Fibroblast of skin of left biceps (primary cell): ENCODE measurements at places on chromosomes 2 and 18.

DNA sequence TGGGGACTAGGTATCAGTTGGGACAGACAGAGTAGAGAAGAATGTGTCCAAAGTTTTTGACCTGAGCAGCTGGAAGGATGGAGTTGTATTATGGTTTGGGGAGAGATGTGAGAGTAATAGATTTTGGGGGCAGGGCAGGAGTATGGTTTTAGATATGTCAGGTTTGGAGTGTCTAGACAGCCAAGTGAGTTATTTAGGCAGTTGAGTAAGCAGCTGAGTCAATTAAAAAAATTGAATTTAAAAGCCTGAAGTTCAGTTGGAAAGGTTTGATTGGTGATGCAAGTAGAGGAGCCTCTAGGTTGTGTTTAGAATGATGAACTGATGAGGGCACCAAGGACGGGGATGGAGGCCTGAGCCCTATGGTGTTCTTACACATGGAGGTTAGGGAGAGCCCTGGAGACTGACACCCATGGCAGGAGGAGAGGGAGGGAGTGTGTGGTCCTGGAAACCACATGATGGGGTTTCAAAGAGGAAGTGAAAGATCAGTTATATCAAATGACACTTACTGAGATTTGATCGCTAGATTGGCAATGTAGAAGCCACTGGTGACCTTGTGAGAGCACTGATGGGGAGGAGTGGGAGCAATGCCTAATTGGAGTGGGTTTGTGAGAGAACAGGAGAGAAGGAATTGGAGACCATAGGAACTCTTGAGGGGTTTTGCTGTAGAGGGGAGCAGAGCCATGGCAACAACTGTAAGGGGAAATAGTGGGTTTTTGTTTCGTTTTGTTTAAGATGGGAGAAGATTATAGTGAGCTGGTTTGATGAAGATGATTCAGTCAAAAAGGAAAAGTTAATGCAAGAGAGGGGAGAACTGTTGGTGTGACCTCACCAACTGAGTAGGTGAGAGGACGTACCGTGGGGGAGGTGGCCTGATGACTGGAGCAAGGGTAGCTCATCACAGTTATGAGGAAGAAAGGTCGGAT, 10.3 kb downstream of the ITGA6 start:
- DNase-seq, result no peak

- no peak for DNase-seq
Observed at GRCh38 chr2:73246850-73247249, 12.7 kb downstream of the CCT7 start.

DNA sequence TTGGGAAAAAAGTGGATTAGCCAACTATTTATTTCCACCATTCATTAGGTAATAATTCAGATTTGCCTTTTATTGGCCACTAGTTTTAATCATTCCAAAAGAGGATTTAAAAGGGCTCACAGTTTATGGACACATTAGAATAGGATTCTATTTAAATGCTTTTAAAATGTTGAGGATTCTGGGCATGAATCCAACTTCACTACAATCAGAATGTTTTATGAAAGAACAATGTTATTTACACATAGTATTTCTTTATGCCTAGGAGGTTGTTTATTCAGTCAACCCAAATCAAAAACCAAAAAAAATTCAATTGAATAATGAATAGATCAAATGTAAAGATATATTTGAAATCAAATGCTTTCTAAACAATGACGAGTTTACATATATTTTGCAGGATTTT, 232.2 kb downstream of the GULP1 start:
- DNase-seq, result no peak

- DNase-seq, result no peak
Observed at GRCh38 chr18:3248062-3248657, 559 bp downstream of the MYL12A start.

DNA sequence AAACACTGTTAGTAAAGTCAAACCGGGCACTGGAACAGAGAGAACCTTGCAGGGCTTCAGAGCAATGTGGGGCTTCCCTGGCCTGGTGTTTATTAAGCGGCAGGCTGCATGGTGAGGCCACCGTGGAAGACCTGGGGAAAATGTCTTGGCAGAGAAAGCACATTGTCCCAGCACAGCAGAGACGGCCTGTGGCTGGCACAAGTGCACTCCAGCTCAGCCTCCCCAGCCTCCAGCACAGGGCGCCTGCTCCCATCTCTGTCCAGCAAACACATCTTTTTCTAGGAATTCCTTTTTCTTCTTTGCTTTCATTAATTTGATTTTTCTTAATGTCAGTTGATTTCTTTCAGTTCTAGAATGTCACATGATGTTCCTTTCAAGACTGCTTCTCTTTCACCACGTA, 138.2 kb upstream of the NFATC1 start:
- no peak for DNase-seq

GRCh38 chr2:191253476-191253875, 8.3 kb downstream of the MYO1B start:
- DNase-seq, result no peak

DNA sequence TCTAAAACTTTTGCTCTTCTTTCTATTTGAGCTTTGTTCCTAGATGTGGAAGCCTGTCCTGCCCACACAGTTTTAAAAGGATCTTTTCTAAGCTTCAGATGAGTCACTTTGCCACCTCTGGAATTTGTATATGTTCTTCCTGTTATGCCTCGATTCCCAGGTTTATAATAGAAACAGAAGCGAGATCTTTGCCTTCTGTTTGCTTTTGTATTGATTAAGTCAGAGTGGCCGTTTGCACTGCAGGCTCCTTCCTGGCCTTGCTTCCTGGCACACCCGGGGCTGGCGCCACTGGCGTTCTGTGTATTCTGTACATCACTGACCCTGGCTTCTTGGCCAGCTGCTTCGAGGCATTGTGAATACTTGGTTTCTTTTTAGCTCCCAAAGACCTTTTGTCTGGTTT, 91.8 kb downstream of the MTCL1 start:
- DNase-seq, result no peak

GRCh38 chr2:159139216-159139933, 147.1 kb downstream of the WDSUB1 start:
- DNase-seq, result no peak

DNA sequence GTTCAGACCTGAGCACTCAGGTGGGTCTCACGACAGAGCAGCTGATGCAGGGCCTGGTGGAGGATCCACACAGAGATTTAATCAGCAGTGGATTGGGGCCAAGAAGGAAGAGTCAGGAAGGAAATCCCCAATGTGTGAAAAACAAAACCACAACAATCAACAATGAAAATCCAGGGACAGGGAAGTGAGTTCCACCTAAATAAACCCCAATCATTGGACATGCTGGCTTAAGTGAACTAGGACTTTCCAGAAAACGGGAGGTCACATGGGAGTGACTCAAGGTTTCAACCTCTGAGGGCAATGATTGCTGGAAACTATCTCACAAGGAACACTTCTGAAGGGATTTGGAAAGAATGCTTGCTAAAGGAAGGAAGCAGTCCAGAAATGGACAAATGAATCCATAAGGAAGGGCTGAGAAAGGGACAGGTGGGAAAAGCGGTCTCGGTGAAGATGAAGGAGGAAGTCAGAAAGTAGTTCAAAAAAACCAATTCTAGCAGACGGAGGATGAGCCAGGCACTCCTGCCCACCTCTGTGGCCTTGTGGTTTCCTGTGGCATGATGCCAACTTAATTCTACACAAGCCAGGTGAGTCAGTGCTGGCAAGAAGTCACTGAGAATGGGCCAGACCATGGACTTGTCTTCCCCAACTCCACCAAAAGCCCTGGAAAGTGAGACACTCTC, 15.4 kb upstream of the XDH start:
- no peak for DNase-seq

DNA sequence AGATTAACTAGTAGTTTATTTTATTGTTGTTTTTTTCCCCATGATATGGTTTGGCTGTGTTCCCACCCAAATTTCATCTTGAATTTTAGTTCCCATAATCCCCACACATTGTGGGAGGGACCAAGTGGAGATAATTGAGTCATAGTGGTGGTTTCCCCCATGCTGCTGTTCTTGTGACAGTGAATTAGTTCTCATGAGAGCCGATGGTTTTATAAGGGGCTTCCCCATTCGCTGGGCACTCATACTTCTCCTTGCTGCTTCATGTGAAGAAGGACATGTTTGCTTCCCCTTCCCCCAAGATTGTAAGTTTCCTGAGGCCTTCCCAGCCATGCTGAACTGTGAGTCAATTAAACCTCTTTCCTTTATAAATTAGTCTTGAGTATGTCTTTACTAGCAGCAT, 36.5 kb downstream of the GALNT14 start:
- no peak for DNase-seq

DNA sequence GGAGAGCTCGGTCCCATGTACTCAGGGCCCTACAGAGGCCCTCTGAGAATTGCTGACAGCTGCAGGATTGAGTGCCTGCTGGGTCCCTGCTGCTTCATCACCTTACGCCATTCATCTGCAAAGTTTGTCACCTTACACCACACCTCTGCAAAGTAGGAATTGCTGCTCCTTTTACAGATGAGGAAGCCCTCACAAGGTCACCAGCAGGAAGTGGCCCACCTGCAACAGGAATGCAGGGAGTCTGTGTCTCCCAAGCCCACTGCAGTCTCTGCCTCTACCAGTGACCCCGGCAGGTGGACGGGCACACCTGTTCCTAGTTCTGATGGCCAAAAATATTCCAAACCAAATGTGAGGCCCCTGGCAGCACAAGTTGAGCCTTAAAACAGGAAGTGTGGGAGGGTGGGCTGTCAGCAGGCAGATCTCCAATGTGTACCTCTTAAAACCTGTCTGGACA, 441.4 kb downstream of the NBAS start:
- DNase-seq, result no peak

- no peak for DNase-seq
Observed at GRCh38 chr2:130380096-130380934, 24.5 kb downstream of the PTPN18 start.
